ENCODE measurements at places on chromosomes 6 and 20.
A peak's percentile ranks its signal among the peaks of the same experiment; 100 is the strongest.

GRCh38 chr6:33128318-33128717, 52.5 kb downstream of the HLA-DPB1 start:
- DNase-seq: no peak

- DNase-seq: no peak
These were observed 26.5 kb downstream of the PDE10A start for GRCh38 chr6:165636402-165637048.

DNA sequence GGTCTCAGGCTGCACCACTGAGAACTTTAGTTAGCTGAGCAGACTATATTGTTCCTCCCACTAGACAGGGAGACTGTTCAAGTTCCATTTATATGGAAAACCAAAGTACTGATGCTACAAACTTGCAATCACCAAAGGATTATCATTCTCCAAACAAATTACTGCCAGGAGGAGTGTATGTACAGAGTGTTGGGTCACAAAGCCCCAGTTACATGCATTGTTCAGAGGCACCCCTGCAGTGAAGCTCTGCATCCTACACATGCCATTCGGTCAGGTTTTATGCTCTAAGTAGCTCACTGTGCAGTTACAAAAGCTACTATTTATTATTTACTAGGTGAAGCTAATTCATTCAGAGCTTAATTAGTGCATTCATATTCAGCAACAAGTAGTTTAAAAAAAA, 75.8 kb downstream of the SMLR1 start:
- no peak for DNase-seq

GRCh38 chr6:91719414-91719813, 1132.5 kb upstream of the MAP3K7 start:
- no peak for DNase-seq

- no peak for DNase-seq
These were observed 115.7 kb upstream of the PRND start for GRCh38 chr20:4606051-4606450.

DNA sequence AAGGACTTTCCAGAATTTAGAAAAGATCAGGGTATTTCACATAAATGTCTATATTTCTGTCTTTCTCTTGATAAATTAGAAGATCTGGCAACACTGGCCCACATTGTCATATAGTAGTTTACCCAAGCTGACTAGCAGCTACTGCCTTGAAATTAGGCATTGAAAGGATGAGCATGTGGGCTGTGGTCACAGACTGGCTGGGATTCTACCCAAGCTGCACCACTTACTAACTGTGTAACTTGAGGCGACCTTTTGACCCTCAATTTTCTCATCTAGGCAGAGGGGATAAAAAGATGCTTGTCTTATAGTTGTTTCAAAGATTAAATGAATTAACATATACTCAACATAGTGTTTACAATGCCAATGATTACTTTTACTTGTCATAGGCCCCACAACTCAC, 152.7 kb upstream of the BMP2 start:
- no peak for DNase-seq

GRCh38 chr20:33276303-33277113, 6.5 kb upstream of the BPIFB1 start:
- no peak for DNase-seq

DNA sequence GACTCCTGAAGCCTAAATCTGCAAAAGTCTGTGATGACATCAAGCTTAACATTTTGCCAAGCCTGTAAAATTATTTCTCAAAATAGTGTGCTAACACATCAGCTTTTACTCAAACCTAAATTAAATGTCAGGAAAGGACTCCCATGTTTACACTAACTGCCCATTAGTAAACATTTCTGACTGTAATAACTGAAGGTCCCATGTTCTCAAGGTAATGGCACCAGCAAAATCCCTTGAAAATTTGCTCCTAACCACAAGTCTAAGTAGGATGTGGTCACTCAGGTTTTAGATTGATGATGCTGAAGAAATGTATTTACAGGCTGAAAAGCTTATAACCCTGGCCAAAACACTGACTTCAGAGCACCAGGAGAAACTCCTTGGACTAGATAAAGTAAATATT, 33.0 kb downstream of the BACH2 start:
- no peak for DNase-seq

DNA sequence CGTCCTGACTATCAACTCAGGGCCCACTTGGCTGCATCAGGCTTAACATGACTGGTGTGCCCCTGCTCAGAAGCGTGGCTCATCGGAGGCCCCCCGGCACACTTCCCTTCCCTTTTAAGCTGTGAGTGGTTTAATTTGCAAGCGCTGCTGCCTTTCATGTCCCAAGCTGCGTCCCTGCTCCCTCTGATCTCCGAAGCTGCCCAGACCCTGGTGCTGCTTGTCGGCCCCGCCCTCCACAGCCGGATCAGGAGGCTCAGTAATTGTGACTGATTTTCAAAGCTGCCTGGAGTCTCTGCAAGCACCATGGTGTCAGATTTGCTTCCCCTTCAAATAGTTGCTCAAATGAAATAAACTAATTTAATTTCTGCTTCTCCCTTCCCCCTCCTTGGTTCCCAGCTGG, 71.1 kb downstream of the CDH22 start:
- DNase-seq: no peak

GRCh38 chr6:158564243-158565121, 4.6 kb downstream of the TMEM181 start:
- DNase-seq: no peak

DNA sequence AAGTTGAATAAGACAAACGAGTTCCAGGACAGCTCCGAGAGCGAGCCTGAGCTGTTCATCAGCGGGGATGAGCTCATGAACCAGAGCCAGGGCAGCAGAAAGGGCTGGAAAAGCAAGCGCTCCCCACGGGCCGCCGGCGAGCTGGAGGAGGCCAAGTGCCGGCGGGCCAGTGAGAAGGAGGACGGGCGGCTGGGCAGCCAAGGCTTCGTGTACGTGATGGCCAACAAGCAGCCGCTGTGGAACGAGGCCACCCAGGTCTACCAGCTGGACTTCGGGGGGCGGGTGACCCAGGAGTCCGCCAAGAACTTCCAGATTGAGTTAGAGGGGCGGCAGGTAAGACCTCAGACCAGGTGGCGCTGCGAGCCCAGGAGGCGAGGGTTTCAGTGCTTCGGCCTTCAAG, 56.0 kb upstream of the TMEM181 start:
- no peak for DNase-seq

- DNase-seq: no peak
These were observed 74.5 kb downstream of the MACROD2 start for GRCh38 chr20:14069796-14070195.

DNA sequence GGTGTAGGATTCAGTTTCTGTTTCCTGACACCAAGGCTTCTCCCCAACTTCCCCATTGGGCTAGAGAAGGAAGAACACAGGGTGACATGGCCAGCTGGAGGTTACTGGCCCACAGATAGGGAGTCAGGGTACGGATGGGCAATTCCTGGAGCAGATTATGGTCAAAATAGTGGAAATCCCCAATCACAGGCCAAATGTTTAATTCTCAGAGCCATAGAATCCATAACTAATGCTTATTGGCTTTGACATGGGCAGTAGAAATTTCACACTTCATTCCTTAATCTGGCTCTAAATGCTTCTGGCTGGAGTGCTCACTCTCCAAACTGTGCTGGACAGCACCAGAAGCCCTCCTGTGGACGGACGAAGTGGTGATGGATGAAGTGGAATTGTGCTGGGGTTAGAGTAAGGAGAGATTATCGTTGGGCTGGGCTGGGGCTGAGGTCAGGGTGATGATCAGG, 887 bp downstream of the SIGLEC1 start:
- DNase-seq: no peak

DNA sequence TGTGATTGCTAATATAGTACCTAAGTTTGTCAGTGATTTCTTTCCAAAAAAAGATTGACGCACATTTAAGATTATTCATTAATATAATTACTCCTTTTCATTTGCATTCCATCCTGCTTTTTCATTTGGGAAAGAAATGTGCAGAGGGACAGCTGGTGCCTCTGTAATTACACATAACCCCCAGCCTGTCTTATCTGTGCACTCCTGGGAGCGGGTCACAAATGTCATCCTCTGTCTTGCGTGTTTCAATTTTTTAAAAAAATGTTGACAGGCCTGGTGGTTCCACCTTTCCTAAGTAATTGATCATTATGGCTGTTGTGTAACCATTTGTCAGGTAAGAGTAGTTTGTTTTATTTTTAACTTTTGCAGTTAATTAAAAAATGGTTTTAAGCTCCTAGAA, 92.7 kb downstream of the SLX4IP start:
- no peak for DNase-seq

- no peak for DNase-seq
These were observed 45.1 kb downstream of the FRK start for GRCh38 chr6:116015561-116015960.

DNA sequence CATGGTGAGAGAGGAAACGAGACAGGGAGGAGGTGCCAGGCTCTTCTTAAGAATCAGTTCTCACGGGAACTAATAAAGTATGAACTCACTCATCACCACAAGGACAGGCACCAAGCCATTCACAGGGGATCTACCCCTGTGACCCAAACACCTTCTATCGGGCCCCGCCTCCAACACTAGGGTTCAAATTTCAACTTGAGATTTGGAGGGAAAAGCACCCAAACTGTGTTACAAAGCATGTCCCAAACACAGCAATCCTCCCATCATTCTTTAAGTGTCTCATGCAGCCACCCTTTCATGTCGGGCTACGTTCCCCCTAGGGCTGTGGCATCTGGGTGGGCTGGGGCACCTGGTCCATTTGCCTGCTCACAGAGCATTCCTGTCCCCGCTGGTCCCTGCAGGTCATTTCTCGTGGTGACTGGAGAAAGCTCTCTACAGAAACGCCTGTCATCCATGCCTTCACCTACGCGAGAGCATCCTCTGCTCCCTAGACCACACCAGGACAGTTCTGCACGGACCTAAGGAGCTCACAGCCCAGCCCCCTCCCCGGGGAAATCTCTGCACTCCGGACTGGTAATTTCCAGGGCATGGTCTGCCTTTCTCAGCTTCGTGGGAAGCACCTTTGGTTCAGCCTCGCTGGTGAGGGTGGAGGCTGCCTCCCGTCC, 79.6 kb downstream of the TTLL2 start:
- DNase-seq: no peak

- DNase-seq: no peak
These were observed 124.4 kb upstream of the NUP153 start for GRCh38 chr6:17831135-17831534.

DNA sequence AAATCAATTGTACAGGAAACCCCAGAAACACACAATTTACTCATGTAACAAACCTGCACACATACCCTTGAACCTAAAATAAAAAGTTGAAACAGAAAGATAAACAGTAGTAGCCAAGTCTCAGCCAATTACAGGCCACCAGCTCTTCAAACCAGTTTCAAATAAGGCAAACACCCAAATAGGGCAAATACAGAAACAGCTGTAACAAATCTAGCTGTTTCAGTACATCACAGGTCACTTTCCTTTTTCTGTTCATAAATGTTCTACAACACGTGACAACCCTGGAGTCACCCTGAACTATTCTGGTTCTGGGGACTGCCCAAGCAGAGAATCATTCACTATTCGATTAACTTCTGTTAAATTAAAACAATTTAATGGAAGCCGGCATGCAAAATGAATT, 329.0 kb downstream of the GJA1 start:
- DNase-seq: no peak

GRCh38 chr20:17902531-17903083, 66.0 kb downstream of the SNX5 start:
- DNase-seq: no peak

- DNase-seq: peak; percentile 51
These were observed 2.0 kb downstream of the TBX18 start for GRCh38 chr6:84762220-84763002.

DNA sequence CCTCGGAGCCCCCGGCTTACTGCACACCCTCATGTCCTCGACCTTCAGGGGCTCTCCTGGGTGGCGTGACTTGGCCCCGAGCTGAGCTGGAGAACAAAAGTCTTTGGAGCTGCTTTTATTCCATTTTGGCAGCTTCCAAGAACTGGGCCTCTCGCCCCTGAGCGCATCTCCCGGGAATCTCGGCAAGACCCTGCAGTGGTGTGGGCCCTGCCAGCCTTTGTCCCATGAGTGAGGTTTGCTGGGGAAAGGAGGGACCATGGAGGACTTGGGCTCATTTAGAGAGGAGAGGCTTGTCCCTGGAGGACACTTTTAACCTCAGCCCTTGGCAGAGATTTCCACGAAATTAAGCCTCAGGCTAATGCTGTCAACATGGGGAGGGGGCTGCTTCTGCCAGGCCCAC, 62.3 kb upstream of the SLCO4A1 start:
- DNase-seq: no peak

DNA sequence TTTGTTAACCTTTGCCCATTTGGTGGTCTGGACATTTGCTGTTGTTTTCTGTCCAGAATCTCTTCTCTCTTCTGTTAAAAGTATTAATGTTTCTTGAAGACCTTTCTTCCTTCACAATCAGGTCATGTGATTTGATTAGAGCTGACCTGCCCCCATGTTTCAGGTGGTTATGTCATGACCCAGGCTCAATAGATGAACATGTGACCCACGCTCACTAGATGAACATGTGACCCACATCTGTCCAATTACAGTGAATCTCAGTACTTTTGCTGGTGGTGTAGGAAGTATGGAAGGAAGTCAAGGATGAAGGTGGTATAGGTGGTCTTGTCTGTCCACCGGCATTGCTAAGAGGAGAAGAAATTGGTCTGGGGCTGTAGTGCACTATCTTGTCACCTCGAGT, 289.1 kb upstream of the JAG1 start:
- no peak for DNase-seq

GRCh38 chr20:35972462-35972861, 4.1 kb downstream of the CNBD2 start:
- DNase-seq: no peak

DNA sequence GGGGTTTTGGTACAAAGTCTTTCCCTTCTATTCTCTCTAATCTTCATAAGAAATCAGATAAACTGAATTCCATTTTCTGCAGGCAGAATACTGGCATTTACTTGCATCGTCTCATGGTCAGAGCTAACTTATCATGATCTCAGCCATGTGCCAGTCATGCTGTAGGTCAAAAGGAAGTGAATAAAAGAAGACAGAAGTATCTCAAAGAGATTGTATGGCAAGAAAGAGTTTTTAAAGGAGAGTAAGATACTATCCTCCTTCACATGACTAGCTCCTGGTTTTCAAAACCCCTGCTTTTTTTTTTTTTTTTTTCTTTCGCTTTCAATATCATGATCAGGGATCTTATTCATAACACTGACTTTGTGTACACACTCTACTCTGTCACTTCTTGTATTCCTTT, 398.3 kb downstream of the C6orf118 start:
- DNase-seq: no peak

DNA sequence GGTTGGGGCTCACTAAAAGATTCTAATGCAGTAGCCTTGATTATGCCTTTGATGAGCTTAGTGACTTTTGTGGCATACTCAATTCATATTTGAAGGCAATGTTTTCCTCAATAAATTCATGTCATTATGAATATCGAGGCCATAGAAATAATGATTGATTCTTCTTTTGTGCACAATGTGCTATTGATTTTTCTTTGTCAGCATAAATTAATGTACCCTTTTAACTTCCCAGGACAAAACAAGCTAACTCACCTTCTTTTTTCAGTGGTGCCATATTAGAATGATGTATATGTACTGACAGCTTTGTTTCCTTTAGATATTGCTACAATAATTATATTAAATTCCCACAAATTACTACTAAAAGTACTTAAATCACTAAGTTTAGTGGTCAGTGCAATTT, 484.3 kb upstream of the HS3ST5 start:
- no peak for DNase-seq

GRCh38 chr6:11738661-11739375, 39.8 kb downstream of the ADTRP start:
- no peak for DNase-seq

GRCh38 chr6:36912030-36912454, 26.3 kb downstream of the C6orf89 start:
- DNase-seq: no peak

- DNase-seq: no peak
These were observed 97.4 kb downstream of the SNX5 start for GRCh38 chr20:17871181-17871580.

All from mesothelial cell of epicardium (in vitro differentiated cells).